Right kidney (tissue), 9 donors: ENCODE measurements at places on chromosomes 2 and 18.

DNA sequence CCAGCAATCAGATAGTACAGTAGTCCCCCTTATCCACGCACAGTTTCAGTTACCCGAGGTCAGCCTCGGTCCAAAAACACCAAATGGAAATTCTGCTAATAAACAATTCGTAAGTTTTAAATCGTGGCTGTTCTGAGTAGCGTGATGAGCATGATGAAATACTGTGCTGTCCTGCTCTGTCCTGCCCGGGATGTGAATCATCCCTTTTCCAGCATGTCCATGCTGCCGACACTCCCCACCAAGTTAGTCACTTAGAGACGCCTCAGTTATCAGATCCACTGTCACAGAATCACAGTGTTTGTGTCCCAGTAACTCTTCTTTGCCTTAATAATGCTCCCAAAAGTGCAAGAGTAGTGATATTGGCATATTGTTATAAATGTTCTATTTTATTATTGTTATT, 62.1 kb downstream of the MEX3C start:
- no peak for DNase-seq

GRCh38 chr2:28271231-28271918, 121.3 kb upstream of the FOSL2 start:
- DNase-seq = no peak

GRCh38 chr2:187994464-187995331, 297.0 kb upstream of the GULP1 start:
- no peak for DNase-seq

DNA sequence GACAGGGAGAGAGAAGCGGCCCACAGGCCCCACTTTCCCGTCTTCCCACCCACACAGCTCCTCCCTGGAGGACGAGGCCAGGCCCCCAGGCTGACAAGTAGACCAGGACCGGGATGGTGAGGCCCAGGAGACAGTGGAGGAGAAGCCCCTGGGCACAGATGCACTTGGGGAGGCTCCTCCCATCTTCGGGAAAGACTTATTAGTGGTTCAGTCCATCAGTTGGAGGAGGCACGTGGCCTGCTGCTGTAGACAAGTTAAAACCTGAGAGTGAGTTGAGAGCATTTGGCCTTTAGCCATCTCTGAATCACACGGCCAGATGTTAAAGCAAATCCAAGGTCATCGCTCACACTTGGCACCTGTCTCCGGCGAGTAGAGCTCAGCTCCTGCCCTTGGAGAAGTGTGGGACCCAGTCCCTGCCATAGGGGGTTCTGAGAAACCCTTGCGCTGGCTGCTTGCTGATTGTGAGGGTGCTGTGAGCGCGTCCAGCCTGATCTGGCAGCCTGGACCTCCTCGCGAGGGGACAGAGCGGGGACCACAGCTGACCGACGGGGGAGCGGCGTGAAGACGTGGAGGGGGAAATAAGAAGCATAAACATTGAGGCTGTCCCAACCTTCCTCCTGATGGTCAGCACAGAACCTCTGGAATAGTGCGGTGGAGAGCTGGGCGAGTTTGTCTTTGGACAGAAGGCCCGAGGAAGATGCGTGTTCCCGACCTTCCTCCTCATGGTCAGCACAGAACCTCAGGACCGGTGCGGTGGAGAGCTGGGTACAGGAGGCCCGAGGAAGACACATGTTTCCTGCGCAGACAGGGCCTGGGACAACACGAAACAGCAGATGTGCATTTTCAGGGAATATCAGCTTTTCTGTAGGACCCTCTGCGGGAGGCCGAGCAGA, 24.7 kb upstream of the ALLC start:
- no peak for DNase-seq

DNA sequence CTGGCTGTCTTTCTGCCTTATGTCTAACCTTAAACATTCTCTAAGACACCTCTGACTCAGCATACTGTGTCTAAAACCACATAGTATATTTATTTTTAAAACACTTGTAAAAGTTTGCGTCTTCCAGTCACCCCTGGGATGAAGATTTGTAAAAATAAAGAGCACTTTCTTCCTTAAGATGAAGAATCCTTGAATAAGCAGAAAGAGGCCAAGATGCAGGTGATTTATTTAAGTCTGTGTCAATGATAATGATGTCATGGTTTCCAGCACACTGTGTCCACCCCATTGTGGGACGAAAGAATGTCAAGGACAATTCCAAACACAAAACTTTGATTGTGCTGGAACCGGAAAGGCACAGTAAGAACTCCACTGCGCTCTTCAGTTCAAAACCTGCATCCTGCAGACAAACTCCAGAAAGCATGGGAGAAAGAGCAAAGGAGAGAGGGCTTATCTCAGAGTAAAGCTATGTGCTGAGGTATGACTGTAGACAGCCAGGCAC, 92.9 kb downstream of the ZEB2 start:
- no peak for DNase-seq

DNA sequence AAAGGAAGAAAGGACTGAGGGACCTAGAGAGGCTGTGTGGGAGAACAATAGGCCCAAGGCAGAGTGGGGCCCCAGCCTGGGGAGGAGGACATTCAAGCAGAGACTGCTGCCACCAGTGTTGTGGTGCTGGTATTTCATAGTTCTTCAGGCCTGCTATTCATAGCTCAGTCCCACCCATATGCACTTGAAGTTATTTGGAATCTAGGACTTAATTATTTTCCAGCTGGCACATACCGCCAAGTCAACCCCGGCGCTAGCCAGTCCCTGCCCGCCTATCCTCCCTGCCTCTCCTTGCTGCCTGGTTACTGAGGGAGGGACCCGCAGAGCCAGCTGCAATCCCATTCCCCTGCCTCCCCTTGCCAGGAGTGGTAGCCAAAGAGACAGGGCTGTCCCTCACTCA, 141.2 kb downstream of the CABLES1 start:
- DNase-seq = no peak

DNA sequence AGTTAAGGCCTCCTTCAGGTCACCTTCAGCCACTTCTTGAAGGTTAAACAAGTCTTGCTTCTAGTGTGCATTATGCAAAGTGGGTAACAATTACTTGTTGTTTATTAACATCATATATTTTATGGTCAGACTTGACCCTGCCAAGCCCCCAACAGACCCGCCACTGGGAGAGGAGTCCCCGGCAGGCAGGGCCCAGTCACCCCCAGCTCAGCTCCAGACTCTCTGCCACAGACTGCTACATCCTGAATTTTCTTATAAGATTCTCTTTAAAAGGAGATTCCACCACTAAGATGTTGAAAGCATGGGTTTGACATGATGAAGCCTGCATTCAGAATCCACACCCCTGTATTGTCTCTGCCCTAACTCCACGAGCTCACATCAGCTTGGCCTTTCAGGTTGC, 174.3 kb upstream of the ARL4C start:
- no peak for DNase-seq

- DNase-seq = no peak
Observed at GRCh38 chr2:28635191-28635611, 116.4 kb upstream of the PPP1CB start.

DNA sequence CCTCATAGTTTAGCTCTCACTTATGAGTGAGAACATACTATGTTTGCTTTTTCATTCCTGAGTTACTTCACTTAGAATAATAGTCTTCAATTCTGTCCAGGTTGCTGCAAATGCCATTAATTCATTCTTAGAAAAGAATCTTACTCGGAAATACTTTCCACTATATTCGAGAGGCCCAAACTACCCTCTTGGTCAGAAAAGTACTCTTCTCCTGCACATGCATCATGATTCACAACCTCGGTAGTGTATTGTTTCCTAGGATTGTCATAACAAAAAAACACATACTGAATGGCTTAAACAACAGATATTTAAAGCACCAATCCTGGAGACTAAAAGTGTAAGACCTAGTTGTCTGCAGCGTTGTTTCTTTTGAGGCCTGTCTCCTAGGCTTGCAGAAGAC, 364.0 kb upstream of the SLC14A2 start:
- no peak for DNase-seq

- no peak for DNase-seq
Observed at GRCh38 chr18:57175532-57175931, 28.6 kb downstream of the BOD1L2 start.

GRCh38 chr2:174074831-174075230, 109.7 kb upstream of the SP3 start:
- DNase-seq = no peak

- DNase-seq = no peak
Observed at GRCh38 chr2:26644188-26644835, 3.1 kb upstream of the CIB4 start.

DNA sequence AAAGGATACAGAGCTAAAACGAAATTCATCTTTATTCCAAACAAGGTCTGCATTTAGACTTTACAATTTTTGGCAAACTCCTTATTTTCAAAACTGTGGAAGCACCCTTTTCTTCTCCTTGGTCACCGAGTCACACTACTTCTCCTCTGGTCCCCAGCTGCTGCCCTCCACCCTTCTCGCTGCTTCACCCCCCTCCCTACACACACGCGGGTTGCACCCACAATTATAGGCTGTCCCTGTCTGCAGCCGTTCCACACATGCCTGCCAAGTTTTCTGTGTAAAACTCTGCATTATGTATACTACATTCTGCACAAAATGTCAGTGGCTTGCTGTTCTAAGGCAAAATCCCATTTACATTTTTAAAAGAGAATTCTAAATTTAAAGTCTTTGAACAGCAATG, 63.5 kb downstream of the PTPN2 start:
- no peak for DNase-seq

DNA sequence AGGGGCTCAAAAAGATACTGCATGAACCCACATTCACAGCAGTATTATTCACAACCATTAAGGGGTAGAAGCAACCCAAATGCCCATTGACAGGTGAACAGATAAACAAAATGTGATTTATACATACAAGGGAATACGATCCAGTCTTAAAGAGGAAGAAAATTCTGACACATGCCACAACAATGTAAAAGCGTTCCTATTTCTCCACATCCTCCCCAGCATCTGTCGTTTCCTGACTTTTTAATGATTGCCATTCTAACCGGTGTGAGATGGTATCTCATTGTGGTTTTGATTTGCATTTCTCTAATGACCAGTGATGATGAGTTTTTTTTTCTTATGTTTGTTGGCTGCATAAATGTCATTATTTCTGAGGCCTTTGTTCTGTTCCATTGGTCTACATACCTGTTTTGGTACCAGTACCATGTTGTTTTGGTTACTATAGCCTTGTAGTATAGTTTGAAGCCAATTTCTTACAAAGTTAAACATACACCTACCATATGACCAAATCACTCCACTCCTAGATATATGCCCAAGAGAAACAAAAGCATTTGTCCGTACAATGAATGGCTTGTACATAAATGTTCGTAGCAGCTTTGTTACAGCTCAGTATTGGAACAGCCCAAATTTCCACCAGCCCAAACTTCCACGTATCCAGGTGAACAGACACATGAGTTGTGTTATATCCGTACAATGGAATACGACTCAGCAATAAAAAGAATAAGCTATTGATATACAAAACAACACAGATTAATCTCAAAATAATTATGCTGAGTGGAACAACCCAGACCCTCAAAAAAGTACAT, 85.1 kb downstream of the TMEM131 start:
- no peak for DNase-seq

DNA sequence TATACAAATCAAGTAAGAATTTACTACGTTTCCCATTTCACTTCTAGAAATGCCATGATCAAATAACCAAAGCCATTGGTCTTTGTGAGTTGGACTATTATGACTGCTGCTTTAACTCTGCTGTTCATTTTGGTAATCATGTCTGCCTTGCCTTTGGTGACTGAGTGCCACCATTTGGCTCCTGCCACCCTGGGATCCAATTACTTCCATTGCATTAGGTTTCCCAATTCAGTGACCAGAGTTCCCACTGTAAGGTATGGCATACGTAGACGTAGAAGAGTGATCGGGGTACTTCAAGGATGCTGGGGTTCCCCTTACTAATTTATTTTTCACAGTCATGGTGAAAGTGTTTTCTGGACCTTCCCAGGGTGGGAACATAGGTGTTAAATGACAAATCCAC, 90.1 kb downstream of the SPIRE1 start:
- DNase-seq = no peak

GRCh38 chr2:54347622-54348021, 91.6 kb upstream of the TSPYL6 start:
- no peak for DNase-seq

DNA sequence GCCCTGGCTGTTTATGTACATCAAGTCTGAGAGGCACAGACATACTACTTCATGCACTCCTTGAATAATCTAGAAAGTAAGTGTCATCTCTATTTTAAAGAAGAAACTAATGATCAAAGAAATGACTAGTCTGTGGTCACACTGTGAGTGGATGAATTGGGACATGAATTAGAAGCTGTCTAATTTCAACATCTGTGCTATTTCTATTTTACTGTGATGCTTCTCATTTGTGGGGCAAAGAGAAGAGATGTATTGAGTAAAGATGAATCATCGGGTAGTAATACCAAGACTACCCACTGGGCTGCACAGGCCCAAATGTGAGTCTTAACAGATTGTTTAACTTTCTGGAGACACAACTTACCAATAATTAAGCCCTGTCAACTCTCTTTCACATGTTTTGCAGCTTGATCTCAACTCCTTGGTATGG, 42.4 kb upstream of the MTIF2 start:
- DNase-seq = no peak
